ENCODE measurements at places on chromosomes 2 and 18. TPM values are rescaled to one million over a fixed set of nuclear protein-coding genes. Genes with fewer than 3 reads are reported as not detected.

The SIGLEC15 gene
- not detected for total RNA-seq

The CXCR1 gene
- total RNA-seq = not detected

GRCh38 chr2:172596776-172597175 is 40.9 kb downstream of the PDK1 start:
- no peaks in the 10 kb centered on the region for H3K4me1 ChIP-seq
- no peak overlapping the region for H3K27ac ChIP-seq
- no peaks in the 10 kb centered on the region for H3K36me3 ChIP-seq
- DNase-seq = no peak

The CERKL gene
- not detected for total RNA-seq

The ELP2 gene
- 43.2 TPM for total RNA-seq

- H3K4me3 ChIP-seq = no peak overlapping the region
- no peak overlapping the region for H3K27ac ChIP-seq
- no peaks in the 10 kb centered on the region for H3K36me3 ChIP-seq
- DNase-seq = no peak
- no peaks in the 10 kb centered on the region for H3K4me1 ChIP-seq
Observed at GRCh38 chr2:211835695-211836094, 702.9 kb downstream of the ERBB4 start.

The ANKRD30BL gene
- not detected for total RNA-seq

The POTEI gene
- 7.0 TPM for total RNA-seq

The CDCA7 gene
- 58.1 TPM for total RNA-seq

- DNase-seq = no peak
- H3K27ac ChIP-seq = no peak within 1 kb of the TSS
- no peaks in the 10 kb centered on the region for H3K36me3 ChIP-seq
- H3K27me3 ChIP-seq = peaks cover 6% of the 10 kb centered on the region
Observed at GRCh38 chr2:212538305-212539071, at the start of gene ERBB4. Gene ERBB4, minus strand, starts transcription at chr2:212538802. Its CDS starts 272 bp downstream, at chr2:212538530.

Data from Caco-2 (cell line).